Kidney epithelial cell (primary cell): ENCODE measurements at places on chromosomes 12 and 14.

GRCh38 chr14:59282378-59282765 lies 93.9 kb downstream of the DAAM1 start:
- DNase-seq: no peak

GRCh38 chr12:25590011-25590721 lies 37.1 kb upstream of the LMNTD1 start:
- DNase-seq: no peak

GRCh38 chr12:59904874-59905521 lies 309.2 kb downstream of the SLC16A7 start:
- no peak for DNase-seq

GRCh38 chr12:8127138-8127537 lies 3.7 kb downstream of the CLEC4A start:
- DNase-seq: no peak

DNA sequence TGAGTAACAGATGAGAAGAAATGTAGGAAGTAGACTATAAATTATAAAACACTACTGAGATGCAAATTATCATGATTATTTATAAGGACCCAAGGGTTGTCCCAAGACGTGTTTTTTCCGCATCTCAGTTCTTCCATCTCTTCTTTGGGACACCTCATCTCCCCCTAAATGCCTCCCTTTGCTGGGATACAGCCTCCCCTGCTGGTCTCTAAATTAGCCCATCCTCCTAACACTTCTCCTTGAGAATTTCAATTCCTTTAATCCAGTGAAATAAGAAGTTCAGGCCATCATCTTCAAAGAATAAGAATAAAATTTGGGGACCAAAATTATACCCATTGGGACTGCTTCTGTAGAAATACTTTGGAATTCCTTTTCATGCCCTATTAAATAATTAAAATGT lies 667.0 kb downstream of the BCL11B start:
- DNase-seq: no peak

GRCh38 chr12:24360461-24360860 lies 411.0 kb upstream of the SOX5 start:
- no peak for DNase-seq

DNA sequence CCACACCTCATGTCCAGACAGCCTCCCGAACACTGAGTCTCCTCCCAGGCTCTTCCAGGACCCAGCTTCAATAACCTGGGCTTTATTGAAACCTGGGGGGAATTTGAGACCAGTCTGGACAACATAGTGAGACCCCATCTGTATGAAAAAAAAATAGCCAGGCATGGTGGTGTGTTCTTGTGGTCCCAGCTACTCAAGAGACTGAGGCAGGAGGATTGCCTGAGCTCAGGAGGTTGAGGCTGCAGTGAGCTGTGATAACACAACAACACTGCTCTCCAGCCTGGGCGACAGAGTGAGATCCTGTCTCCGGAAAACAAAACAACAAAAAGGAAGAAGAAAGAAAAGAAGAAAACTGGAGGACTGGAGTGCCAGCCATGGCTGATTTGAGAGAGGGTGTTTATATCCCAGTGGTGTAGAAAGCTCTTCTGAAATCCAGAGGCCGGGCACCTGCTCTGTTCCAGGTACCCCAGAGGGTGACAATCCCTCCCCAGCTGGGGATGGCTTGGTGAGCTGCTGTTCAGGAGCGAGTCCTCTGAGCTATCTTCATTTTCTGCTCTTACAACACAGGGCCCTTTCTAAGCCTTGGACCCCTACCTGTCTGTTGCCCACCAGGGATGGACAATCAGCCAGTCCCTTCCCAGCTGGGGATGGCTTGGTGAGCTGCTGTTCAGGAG lies 6.0 kb upstream of the PGF start:
- DNase-seq: no peak

DNA sequence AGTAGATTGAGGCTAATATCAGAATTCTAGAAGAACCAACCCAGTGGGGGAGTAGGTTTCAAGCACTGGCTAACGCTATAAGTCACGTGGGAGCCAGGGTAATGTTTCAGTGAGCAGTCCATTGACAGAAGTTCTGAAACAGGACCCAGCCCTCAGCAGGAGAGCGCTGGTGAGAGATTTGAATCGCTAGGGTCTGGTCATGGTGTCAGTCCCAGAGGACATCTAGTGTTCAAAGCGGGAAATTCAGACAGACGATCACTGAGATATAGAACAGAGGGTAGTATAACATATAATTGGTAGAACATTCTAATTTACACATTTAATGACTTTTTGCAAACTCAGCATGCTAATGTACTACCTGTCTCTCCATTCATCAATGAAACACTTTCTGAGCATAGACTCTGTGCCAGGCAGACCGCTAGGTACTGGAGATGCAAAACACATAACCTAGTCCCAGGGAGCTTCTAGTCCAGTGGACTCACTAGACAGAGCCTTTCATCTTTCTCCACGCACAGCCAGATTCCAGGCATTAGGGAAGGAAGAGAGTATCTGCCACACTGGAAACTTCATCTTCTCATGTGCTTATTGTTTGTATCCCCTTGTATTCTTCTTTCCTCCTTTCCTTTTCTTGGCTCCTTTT lies 35.4 kb upstream of the RNASE3 start:
- peak; percentile 56 for DNase-seq

DNA sequence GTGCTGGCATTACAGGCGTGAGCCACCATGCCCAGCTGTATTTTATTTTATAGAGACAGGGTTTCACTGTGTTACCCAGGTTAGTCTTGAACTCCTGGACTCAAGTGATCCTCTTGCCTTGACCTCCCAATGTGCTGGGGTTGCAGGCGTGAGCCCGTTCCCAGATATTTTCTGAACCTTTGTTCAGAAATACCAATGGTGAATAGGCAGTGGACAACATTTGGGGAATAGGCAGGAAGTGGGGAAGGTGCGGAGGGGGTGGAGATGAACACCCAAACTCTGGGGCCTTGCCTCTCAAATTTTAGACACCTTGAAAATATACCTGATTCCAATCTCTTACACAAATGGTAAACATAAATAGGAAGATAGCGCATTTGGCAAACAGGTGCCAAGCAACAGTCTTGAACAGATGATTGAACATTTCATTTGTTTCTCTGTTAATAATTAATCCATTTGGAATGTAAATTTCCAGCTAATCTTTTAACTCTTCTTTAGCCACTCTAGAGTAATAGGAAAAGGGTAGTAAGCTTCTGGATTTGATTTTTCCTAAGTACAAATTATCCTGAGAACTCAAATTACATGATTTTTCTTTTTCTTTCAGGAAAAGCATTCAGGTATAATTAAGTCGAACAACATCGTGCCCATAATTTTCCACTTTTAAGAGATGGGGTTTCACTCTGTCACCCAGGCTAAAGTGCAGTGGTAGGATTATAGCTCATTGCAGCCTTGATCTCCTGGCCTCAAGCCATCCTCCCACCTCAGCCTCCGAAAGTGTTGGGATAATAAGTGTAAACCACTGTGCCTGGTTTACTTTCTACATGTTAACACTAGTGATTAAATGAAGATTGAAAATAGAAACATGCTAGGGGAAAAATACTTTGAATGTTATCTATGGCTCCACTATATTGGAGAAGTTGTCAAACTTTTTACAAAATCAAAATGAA lies 22.9 kb upstream of the RNF34 start:
- no peak for DNase-seq

DNA sequence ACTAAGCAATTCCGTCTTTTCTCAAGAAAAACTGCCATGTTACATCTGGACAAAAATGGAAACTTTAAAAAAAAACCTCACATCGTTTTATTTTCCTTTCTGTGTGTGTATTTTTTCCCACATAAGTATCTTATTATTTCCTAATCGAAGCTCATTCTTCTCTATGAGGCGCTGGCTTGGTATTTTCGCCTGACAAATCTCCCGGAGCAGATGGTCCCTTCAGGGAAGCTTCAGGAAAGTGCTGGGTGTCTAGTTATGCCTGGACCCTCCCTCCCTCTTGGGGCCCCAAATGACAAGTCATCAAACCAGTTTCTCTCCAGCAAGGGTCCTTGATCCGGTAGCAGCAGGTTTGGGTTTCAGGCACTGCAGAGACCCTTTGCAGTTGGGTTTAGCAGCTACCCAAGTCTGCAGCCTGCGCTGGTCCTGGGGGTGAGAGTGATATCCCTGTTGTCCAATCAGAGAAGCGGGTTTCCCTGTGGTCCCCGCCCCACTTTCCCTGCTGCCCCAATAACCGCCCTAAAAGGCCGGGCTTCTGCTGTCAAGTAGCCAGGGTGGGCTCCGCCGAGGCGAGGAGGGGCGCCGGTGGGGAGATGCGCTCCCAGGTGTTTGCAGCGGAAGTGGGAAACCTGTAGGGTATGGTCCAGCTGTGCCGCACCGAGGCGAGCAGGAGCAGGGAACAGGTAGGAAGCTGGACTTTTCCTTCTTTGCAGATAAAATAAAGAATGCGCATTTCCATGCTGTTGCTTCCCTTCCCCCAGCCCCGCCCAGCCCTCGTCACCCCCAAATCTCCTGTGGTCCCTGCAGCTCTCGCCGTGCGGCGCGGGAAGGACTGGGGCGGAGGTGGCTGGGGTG lies at the start of gene CNTN1:
CNTN1 (plus strand) TSS at position 527 of the 852 bp plus-strand sequence.
- DNase-seq: no peak

DNA sequence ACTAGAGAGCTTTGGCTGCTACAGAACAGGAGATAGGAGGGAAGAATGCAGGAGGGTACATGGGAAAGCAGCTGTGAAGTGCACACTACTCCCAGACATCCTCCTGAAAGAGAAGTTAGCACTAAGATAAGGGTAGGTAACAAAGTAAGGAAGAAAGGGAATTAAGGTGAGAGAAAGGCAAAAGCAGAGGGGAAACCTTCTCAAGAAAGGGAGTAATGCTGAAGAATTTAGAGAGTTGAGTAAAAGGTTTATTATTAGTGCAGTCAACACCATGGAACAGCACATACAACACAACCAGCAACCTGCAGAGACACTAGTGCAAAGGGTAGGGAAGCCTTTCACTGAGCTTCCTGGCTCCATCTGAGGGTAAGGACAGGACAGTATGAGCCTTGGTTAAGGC lies 15.0 kb upstream of the SMARCC2 start:
- DNase-seq: no peak

DNA sequence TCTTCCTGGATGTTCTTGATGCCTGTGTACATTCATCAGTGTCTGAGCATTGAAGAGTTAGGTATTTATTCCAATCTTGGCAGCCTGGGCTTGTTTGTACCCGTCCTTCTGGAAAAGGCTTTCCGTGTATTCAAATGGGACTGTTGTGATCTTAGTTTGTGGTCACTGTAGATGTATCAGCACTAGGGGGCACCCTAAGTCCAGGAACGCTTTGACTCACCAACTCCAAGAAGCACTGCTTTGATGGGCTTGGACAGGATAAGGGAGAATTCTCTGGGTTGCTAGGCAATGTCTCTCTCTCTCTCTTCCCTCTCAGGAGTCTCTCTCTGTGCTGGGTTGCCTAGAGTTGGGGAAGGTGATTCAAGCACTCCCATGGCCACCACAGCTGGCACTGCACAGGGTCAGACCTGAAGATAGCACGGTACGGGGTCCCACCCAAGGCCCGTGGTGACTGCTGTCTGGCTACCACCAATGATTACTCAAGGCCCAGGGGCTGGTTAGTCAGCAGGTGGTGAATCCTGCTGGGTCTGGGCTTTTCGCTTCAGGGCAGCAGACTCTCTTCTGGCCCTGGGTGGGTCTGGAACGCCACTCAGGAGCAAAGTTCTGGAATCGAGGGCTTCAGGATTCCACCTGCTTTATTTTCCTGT lies 211.1 kb upstream of the RGS6 start:
- DNase-seq: peak; percentile 5

- DNase-seq: no peak
Measured at GRCh38 chr12:53219956-53220693, 11.9 kb downstream of the RARG start.

DNA sequence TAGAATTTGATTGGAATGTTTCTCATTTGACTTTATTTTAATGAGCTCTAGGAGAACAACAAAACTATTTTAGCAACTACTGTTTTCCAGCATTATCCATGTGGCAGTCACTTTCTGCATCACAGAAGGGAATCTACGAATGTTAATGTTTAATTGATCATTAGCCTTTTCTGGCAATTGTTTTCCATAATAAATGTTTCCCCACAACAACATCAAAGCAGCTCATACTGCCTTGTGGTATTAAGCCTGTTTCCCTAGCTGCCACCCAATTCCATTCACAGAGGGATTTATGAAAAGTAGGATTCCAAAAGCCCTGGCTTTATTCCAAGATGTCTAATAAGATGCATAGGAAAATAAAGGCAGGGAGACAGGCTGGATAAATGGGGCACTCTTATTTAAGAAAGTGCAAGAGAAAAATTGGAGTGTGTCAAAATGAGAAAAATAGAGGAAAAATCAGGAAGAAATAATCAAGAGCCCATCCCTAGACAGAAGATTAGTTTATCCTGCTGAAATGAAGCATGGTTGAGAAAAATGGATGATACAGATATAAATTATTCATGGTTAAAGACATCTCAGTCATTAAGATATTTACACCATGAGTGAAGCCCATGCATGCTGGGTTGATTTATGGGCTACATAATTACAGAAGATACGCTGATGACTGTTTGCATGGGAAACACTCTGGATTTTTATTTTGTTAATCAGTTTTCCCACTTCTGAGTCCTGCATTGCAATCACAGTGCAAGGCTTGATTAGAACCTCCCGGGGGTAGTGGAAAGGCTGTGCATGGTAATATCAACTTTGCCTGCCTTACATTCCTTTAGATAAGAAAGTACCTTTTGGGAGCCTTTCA lies 180.3 kb downstream of the HELB start:
- DNase-seq: no peak

DNA sequence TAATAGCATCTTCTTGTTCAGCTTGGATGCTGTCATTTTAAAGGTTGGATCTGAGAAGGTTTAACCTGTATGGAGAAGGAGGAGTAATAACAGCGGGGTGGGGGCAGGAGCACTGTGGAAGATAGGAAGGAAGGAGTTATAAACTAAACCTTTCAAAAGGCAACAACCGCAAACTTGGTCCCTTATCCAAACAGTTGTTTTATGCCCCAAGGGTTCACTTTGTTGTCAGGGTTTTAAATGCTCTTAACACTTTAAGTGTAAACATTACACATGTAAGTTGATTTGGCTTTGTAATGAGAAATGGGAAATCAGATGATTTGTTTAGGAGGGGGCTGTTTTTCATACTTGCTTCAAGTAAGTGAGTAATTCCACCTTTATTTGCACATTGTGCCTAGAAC lies 3.0 kb downstream of the NPAS3 start:
- no peak for DNase-seq

DNA sequence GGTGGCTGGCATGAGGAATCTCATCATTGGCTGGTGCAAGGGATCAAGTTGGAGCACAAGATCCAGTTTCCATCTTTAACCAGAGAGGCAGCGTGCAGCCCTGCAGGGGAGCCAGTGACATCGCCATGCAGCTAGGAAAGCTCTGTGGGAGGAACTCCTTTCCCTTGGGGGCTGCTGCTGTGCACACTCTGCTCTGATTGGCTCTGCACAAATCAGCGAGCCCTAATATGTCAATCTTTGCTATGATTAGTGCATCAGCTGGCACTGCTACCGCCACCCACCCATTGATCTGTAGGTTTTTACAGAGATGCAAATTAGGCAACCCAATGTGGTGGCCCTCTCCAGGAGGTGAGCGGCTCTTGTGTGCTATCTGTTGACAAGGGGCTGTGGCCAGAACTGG lies 262.6 kb downstream of the PCNX1 start:
- DNase-seq: no peak

GRCh38 chr14:79896009-79896408 lies 315.3 kb downstream of the DIO2 start:
- no peak for DNase-seq
